ENCODE measurements at places on chromosomes 2 and 18.

- no peak for DNase-seq
Measured at GRCh38 chr18:10308154-10308553, 146.3 kb upstream of the APCDD1 start.

DNA sequence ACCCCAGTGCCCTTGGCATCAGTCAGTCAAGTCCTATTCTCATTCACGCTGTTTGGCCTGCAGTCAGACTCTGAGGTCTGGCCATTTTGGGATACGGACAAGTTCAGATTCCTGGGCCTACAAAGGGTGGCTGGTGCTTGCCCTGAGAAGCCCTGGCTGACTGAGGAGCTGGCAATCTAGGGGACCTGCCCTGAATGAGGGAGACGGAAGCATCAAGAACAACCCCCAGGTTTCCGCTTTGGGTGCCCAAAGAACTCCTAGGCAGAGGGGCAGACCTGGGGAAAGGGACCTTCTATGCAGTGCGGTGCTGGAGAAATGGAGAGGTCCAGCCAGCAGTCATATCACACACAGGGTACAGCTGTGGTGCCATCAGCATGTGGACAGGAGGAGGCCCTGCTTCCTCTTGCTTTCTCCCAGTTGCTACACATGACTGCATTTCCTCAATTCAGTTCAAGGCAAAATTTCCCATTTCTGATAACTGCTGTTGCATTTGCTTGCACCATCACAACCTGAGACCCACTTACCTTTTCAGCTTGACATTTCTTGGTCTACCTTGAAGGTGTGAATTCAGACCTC is 70.9 kb upstream of the LGALSL start:
- no peak for DNase-seq

DNA sequence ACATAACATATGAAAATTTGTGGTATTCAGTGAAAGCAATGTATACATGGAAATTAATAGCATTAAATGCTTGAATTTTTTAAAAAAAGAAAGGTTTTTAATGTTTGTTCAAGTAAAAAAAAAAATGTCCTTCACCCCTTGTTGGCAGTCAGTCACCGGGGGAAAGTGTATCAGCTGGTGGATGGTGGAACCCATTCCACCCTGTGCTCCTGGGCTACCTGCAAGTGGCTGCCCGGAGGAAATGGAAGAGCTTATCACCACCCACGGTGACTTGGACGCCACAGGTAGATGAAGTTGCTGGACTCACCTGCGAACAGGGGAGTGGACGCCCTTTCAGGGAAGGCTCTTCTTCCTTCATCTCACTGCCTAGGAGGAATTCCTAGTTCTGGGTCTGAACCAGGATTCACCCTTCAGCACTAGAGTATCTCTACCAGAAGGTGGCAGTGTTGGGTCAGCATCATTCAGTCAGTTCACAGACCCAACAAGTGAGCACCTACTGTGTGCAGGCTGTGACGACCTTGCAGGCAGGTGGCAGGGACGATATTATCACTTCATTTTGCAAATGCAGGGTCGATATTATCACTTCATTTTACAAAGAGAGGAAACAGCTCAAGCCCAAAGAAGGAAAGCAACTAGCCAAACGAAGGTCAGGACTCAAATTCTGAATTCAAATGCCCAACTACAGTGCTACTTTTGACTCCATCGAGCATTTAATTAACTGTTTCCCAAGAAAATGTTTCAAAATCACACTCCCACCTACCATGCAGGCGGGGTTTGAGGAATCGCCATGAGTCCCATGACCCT is 35.8 kb downstream of the CIB4 start:
- peak; percentile 34 for DNase-seq

GRCh38 chr2:235191978-235192377 is 240.2 kb downstream of the SH3BP4 start:
- DNase-seq = no peak

GRCh38 chr2:132400169-132400900 is 16.3 kb upstream of the GPR39 start:
- DNase-seq = no peak
